Activated CD4-positive, alpha-beta T cell treated with anti-CD3 and anti-CD28 coated beads for 36 hours (primary cell): ENCODE measurements at places on chromosomes 7 and 10. TPM values are rescaled to one million over a fixed set of nuclear protein-coding genes. Genes with fewer than 3 reads are reported as not detected.

Gene DCLRE1A
- total RNA-seq: 12.5 TPM

Gene C10orf95
- 0.32 TPM for total RNA-seq

GRCh38 chr10:93553482-93554315, 12.8 kb upstream of the FFAR4 start:
- no peak for DNase-seq

Gene GNGT1
- total RNA-seq: not detected

GRCh38 chr7:90621747-90622140, 25.6 kb downstream of the CDK14 start:
- no peak for DNase-seq

Gene AKR1C8
- not detected for total RNA-seq

DNA sequence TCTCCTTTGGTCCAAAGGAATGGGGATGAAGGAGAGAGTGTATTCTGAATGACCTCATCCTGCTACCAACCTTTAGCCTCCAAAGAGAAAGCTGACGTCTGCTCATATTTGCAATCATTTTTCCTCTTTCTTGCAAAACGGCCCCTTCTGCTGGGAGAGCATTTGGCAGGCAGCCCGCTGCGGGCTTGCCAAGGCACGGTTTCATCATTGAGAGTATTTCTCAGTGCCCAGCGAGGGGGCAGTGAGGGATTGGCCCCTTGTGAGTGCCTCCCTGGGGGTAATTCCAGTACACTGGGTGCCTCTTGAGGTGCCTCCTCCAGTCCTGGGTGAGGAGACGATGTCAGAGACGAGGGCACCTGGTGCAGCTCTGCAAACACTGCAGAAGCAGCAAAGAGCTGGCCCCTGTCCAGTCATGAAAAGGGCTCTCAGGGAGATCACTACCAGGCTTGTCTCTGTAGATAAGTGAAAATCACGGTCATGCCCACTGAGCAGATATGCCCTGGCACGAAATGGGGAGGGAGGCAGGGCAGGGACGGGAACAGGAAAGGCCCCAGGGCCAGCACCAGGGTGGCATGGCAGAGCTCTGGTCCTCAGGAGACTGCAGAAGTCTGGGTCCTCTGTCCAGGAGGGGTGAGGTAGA, 48.7 kb upstream of the SHH start:
- DNase-seq: no peak

DNA sequence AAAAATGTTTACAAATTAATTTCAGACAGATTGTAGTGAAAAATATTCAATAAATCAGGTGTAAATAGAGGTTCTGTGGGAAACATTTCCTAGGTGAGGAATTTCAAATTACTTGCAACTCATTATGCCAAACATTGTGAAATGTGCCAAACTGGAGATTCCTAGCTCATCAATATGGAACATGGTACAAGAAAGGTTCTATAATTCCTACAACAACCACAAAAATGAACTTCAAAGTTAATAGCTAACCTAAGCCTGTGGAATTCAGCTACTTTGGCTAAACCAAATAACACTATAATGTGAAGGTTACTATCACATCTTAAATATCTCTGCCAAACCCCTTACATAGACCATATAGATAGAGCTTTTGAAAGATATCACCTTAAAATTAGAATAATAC, 223.3 kb upstream of the HGF start:
- DNase-seq: no peak

Gene ATP6V1F
- 159 TPM for total RNA-seq
